ENCODE measurements at places on chromosomes 12 and 14.

GRCh38 chr12:46920499-46920898 is 94.7 kb upstream of the SLC38A4 start:
- no peak for DNase-seq

GRCh38 chr12:19894803-19895202 is 455.5 kb downstream of the AEBP2 start:
- DNase-seq: no peak

GRCh38 chr12:52268212-52268611 is 6.2 kb upstream of the KRT86 start:
- no peak for DNase-seq

DNA sequence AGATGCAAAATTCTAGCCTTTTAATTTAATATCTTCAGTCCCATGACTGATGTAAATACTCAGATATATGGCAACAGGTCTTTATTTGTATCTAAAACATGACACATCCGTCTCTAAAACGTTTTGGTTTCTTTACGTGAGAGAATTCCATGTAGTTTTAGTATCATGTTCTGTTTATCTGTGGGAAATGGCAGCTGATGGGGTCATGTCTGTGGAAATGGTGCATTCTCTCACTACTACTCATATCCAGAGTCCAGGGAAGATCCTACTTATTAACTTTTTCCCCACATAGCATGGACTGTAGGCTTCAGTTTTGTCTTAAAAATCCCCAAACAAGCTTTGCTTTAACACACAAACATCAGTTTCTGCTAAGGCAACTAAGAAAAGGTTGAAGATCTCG is 53.8 kb downstream of the SPTLC2 start:
- DNase-seq: no peak

DNA sequence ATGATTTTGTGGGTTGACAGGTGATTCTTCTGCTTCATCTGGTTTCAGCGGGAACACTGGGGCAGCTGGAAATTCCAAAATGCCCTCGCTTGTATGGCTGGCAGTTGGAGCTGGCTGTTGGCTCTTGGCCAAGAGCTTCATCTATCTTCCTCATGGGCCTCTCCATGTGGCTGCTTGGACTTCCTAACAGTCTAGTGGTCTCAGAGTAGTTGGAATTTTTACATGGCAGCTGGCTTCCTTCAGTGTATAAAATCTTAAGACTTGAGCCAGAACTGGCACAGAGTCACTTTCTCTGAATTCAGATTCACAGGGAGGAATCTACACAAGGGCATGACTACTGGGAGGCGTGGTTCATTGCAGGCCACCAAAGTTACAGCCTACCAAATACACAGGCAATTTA is 204.9 kb upstream of the RMST start:
- DNase-seq: no peak

DNA sequence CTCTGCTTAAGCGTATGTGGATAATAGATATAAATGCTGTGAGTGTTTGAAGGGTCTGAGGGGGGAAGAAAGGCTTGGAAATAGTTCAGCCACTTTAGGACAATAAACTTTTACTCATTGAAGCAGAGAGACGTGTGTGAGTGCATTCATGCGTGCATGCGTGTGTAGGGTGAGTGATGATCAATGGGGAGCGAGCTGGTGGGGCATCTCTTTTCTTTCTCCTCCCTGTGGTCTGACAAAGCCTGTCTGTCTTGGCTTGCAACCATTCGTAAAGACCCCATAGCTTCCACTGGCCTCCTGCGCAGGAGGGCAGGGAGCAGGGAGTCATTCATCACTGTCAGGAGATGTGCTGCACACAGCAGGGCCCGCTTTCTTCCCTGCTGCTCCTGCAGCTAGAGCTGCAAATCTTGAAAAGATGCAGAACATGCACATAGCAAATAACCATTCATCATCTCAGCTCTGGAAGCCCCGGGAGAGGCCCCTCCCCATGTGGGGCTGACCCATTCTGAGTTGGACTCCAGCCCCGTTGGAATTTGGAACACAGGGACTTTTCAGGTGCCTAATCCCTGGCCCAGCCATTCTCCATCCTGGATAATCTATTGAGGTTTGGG is 223.2 kb downstream of the PPM1H start:
- no peak for DNase-seq

GRCh38 chr14:79597566-79597965 is 613.7 kb downstream of the DIO2 start:
- DNase-seq: no peak

GRCh38 chr12:109951751-109952150 is 44.4 kb downstream of the GIT2 start:
- no peak for DNase-seq

- DNase-seq: no peak
These were observed 339.6 kb upstream of the TBX3 start for GRCh38 chr12:115023279-115024265.

- DNase-seq: no peak
These were observed 60.7 kb downstream of the CLMN start for GRCh38 chr14:95258754-95259593.

DNA sequence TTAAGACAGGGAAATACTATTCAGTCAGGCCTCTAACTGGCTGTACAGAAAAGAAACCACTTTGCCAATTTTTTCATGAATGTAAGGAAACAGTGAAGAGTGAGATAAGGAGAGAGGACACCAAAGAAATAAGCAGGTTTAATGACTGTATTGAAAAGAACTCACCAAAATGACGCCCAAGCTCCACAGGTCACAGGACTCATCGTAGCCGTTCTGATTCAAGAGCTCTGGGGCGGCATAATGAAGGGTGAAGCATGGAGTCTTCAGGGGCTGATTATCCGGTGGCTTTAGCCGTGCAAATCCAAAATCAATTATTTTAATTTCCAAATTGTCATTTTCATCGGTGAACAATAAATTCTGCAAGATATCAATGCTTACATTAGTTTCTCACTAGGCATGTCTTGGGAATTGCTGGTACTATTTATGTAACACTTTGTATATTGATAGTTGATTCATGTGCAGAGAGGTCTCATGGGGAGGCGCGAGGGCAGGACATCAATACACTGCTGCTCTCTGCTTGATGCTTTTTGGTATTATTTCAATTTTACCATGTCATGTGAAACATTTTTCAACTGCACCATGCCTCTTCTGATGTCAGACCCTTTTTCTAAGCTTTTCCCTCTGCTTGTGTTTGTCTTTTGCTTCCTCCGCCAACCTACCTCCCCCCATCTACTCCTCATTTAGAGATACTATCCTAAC is 74.2 kb upstream of the TTC7B start:
- no peak for DNase-seq

DNA sequence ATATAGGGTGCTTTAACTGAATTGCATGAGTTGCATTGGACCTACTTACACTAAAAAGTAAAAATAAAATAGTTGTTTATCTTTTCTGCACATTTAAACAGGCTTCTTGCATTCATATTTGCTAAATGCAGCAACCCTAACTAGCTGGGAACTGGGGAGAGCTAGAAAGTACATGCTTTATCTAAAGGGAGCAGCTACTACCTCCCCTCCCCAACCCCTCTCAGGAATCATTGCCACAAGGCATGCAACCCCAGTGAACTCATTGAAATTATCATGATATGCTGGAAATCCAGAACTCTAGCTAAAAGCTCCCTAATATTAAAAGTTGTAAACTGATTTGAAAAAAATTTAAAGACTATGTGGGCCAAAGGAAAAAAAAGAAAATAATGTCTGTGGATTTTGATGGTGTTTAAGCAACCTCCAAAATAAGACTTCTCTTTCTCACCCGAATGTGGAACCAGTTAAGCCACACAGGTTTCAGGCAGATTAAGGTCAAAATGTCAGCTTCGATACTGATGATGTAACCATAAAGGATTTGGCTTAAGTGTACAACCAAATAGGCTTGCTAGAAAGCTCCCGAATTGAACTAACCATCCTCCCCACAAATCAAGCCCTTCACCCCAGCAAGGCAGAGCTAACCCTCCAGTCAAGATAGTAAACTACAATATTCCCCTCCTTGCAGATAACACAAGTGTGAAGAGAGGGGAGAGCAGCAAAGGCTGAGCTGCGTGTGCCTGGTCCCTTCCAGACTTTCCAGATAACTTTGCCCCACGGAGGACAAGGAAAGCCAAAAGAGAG is 13.8 kb upstream of the POC1B start:
- no peak for DNase-seq

GRCh38 chr14:86057018-86057667 is 527.2 kb downstream of the FLRT2 start:
- no peak for DNase-seq

DNA sequence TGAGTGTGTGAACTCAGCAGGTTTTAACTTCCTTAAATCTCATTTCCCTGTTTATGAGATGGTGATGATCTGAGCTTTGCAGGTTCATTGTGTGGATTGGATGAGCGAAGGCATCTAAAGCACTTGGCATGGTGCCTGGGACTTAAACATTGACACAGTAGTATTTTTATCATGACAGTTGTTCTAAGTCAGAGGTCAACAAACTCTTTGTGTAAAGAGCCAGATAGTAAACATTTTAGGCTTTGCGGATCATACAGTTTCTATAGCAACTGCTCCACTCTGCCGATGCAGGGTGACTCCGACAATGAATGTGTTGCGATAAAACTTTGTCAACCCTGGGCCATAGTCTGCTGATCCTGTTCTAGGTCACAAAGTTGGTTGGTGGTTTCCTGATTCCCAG is 25.2 kb downstream of the SLC24A4 start:
- no peak for DNase-seq

DNA sequence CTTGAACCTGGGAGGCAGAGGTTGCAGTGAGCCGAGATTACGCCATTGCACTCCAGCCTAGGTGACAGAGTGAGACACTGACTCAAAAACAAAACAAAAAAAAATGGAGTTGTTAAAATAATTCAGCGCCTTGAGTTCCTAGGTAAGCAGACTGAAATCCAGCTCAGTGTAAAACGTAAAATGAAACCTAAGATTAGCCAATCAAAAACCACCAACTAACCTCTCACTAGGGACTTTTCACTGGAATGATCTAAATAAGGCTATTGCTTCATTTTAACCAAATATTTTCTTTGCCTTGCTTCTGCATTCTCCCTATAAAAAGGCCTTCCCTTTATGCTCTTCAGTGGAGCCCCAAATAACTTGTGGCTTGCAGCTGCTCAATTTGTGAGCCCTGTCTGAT is 91.6 kb upstream of the HIF1A start:
- no peak for DNase-seq

GRCh38 chr14:76773188-76773885 is 12.1 kb downstream of the VASH1 start:
- DNase-seq: no peak

DNA sequence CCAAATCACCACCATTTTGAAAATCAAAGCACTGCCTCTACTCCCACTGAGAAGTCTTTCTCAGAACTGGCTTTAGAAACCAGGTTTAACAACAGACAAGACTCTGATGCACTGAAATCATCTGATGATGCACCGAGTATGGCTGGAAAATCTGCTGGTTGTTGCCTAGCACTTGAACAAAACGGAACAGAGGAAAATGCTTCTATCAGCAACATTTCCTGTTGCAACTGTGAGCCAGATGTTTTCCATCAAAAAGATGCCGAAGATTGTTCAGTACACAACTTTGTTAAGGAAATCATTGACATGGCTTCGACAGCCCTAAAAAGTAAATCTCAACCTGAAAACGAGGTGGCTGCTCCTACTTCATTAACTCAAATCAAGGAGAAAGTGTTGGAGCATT is 115.0 kb upstream of the NPAS3 start:
- DNase-seq: no peak

DNA sequence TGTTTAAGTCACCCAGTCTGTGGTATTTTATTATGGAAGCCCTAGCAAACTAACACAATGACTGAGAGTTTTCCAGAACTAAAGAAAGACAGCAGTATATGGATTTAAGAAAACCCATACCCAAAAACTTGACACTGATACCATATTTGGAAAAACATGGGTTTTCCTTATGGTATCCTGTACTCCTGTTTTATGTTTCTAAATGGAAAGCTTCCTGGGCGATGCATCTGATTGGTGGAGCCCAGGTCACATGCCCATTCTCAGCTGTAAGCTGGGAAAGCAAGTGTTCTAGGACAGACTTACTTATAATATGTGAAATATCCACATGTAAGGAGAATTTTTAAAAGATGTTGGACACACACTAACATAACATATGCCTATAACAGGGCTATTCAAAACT is 4.5 kb upstream of the RNASE4 start:
- peak; percentile 52 for DNase-seq

DNA sequence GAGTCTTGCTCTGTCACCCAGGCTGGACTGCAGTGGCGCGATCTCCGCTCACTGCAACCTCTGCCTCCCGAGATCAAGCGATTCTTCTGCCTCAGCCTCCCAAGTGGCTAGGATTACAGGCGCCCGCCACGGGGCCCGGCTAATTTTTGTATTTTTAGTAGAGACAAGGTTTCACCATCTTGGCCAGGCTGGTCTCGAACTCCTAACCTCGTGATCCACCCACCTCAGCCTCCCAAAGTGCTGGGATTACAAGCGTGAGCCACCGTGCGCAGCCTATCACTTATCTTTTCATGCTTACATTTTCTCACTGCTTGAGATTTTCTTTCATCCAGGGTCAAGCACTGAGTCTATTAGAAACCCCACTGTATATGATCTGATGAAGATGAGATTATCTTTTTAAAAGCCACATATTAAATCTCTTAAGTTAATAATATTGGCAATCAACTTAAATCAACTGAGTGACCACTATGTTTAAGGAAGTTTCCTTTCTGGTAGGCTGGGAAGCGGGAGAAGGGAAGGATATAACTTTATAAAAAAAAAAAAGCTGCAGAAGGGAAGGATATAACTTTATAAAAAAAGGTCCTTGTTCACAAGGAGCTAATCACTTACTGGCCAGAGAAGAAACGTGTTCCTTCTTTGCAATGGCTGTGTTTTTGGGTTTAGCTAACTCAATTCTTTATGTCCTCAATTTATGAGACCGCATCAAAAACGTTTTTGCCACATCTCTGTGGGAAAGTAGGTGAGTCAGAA is 1.3 kb upstream of the MDM2 start:
- no peak for DNase-seq

DNA sequence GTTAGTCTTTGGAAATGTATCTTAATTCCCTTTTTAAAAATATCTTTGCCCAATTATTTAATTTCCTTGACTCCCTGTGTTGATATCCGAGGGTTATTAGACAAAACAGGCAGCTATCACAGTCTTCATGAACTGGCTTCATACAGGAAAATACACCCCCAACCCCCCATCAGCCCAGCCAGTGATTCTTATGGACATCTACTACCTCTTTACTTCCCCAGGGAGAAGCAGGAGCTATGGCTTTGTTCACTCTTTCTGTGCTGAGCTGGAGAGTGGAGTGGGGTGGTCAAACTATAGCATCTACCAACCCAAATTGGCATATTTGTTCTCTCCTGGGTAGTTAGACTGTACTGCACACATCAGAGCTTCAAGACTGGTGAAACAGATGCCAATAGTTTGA is 134.4 kb upstream of the SLC38A2 start:
- DNase-seq: no peak

DNA sequence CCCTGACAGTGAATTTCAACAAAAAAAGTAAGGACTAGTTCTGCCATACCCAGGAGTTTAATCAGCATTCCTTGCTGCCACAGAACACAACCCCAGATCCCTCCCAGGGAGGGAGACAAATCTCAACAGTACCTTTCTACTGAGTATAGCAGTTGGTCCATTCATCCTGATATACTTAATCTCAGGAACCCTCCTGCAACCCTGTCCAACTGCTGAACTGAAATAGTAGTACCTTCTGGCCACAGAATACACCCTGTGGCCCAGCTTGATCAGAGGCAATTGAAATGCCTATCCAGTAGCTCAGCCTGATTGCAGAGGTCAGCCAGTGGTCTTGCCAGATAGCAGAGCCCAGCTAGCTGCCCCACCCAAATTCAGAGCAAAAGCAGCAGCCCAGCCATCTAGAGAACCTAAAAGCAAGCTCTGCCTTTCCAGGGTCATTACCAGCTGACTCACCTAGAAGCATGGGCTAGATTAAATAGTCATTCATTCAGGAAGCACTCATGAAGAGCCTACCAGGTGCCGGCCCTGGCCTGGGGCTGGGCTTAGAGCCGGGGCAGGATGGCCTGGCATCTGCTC is 40.0 kb upstream of the RHOJ start:
- no peak for DNase-seq

Measured in Panc1 (cell line).